ENCODE measurements at places on chromosomes 1 and 21.

- DNase-seq, result no peak
These were observed 217.8 kb downstream of the PTPRC start for GRCh38 chr1:198856601-198857000.

GRCh38 chr1:153490272-153491051, 30.0 kb upstream of the S100A7 start:
- no peak for DNase-seq

- no peak for DNase-seq
These were observed 83.8 kb upstream of the HOOK1 start for GRCh38 chr1:59730759-59731478.

DNA sequence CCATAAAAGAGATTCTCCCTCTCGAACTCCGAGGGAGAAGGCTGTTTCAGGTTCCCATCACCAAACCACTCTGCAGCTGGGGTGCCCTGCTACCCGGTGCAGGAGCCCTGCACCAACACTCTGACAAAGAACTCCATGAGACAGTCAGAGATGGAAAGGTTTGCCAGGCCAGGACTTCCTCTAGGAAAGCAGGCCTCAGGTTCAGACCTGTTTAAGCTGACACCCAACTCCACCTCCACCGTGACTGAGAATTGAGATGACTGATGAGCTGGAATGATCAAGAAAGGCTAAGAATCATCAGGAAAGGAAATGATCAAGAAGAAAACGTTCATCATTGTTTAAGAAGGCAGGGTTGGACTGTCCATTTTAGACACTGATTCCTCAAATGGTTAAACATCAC, 46.2 kb upstream of the KCNE1 start:
- no peak for DNase-seq

DNA sequence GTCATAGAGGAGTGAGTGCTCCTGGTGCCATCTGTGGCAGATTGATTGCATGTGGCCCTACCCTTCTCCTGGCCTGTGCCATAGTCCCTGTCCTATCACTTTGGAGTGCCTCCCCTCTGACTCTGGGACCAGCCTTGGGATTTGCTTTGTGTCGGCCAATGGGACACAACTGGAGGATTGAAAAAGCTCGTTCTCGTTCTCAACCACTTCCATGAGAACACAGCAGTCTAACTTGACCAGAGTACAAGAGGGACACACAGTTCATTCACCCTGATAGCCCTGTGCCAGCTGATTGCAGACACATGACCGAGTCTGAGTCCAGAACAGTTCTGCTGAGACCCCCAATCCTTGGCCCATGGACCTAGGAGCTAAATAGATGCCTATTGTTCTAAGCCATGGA, 47.8 kb downstream of the C1orf198 start:
- no peak for DNase-seq

- no peak for DNase-seq
These were observed 69.0 kb downstream of the HMCN1 start for GRCh38 chr1:185803241-185803640.

- no peak for DNase-seq
These were observed 209.5 kb downstream of the SMYD3 start for GRCh38 chr1:246297279-246298265.

- no peak for DNase-seq
These were observed 16.7 kb downstream of the FMO3 start for GRCh38 chr1:171107262-171107940.

GRCh38 chr1:198638894-198639635, at the start of gene PTPRC:
PTPRC (plus strand) TSS chr1:198639040; CDS start chr1:198639269, 229 bp downstream.
- DNase-seq, result no peak

DNA sequence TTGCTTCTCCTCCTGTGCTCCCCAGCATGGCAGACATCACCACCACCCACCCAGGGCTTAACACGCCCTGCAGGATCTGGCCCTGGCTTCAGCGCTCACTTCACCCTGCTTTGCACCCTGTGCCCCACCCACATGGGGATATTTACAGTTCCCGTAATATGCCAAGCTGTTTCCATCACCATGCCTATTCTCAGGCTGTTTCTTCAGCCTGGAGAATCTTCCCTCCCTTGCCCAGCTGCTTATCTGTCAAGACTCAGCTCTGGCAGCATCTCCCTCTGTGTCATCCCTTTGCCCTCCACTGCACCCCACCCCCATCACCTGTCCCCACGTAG, 3.6 kb upstream of the AHCYL1 start:
- no peak for DNase-seq

- DNase-seq, result peak; percentile 62
These were observed 759 bp downstream of the SMYD3 start for GRCh38 chr1:246506367-246506673.

GRCh38 chr1:211739671-211740411, 64.4 kb upstream of the NEK2 start:
- DNase-seq, result no peak

- no peak for DNase-seq
These were observed 4.8 kb upstream of the COX20 start for GRCh38 chr1:244830639-244831038.

DNA sequence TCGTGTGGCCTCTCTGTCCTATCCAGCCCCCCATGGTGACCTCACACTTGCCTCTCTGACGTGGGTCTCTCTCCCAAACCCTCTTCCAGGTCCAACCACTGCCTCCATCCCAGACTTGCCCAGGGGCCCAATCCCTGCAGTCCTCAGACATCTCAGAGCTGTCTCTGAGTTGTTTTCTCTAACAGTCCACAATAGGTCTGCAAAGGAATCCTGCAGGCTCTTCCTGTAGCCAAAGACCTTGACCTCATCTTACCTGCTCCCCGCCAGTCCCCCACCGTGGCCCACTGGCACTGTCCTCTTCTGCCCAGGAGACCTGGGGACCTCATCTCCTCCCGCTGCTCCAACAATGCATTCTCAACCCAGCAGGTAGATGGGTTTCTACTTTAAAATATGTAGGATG, 10.0 kb downstream of the RNF187 start:
- DNase-seq, result no peak

DNA sequence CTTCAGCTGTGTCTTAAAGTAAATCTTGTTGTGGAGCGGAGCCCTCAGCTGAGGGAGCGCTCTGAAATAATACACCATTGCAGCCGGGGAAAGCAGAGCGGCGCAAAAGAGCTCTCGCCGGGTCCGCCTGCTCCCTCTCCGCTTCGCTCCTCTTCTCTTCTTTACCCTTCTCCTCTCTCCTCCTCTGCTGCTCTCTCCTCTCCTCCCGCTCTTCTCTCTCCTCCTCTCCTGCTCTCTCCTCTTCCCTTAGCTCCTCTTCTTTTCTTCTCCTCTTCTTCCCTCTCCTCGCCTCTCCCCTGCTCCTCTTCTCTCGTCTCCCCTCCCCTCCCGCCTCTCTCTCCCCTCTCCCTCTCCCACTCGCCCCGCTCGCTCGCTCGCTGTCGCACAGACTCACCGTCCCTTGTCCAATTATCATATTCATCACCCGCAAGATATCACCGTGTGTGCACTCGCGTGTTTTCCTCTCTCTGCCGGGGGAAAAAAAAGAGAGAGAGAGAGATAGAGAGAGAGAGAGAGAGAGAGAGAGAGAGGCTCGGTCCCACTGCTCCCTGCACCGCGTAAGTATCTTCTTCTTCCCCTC, at the start of gene PROX1:
Gene PROX1 (plus strand): TSS at position 47 of the 580 bp plus-strand sequence. CDS start 8,563 bp downstream, outside the sequence.
- DNase-seq, result peak; percentile 92

- no peak for DNase-seq
These were observed 3.4 kb upstream of the ECE1 start for GRCh38 chr1:21293537-21294265.

DNA sequence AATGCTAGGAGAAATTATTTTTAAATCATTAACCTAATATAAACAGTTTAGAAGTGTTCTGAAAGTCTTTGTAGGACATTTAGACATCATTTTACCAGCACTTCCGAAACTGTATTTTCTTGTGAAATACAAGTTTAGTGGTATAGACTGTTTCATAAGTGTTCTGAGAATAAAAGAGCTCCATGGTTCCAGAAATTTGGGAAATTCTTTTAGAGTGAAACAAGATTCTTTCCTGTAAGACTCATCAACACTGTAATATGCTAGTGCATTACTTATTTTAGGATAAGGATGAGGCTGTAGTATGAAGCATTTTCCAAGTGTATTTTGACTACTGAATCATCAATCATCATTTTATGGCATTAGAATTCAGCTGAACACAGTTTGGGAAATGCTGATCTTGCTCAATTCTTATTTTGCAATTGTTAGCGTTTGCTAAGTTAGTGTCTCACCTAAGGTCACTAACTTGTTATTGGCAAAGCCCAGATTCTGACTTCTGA, 73.4 kb downstream of the CEP350 start:
- no peak for DNase-seq

GRCh38 chr1:172398970-172399755, 21.3 kb upstream of the C1orf105 start:
- DNase-seq, result peak; percentile 32

DNA sequence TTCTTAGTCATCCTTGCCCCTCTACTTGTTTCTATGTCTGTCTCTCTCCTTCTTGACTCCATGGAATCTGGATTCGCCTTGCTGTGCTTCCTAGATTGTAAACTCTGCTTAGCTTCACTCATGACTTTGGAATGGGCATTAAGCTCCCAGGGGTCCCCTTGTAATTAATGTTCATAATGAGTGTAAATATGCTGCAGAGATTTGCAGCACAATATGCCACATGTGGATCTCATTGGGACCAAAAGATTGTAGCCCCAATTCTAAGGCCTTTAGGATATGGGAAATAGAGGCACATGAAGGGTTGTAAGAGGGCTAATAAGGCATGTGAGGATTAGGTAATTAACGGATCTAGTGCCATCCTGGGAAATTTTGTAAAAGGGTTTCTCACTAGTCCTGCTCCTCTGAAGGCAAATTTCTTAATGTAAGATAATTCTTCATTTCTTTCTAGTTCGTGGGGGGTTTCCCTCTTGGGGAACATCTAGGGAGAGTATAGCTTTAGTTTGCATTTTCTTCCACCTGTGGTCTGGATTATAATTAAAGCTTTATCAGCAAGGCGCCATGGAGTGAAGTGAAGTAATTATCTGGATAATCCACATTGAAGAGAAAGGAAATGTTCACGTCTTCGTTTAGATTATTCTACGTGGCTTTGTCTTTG, 659.2 kb upstream of the PLXNA2 start:
- DNase-seq, result no peak

DNA sequence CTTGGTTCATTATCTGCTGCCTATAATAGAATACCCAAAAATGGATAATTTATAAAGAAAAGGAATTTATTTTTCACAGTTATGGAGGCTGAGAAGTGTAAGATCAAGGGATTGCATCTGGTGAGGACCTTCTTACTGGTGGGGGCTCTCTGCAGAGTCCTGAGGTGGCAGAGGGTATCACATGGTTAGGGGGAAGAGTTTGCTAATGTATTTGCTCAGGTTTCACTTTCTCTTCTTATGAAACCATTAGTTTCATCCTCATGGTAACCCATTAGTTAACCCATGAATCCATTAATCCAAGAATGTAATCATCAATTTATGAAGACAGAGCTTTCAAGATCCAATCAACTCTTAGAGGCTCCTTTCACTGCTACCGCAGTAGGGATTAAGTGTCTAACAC, 120.6 kb downstream of the DNM3 start:
- DNase-seq, result no peak

GRCh38 chr21:42925114-42925926, at the start of gene ERVH48-1:
ERVH48-1 (minus strand) TSS chr21:42925630; CDS start chr21:42919006, 6,624 bp downstream.
- no peak for DNase-seq

- DNase-seq, result no peak
These were observed 35.8 kb downstream of the PLEKHA6 start for GRCh38 chr1:204323887-204324286.

- no peak for DNase-seq
These were observed 126.7 kb upstream of the POU3F1 start for GRCh38 chr1:38173157-38173831.

GRCh38 chr1:61244114-61244513, 161.8 kb downstream of the NFIA start:
- DNase-seq, result no peak

- DNase-seq, result no peak
These were observed 555 bp downstream of the PRPF38A start for GRCh38 chr1:52404975-52405338.

DNA sequence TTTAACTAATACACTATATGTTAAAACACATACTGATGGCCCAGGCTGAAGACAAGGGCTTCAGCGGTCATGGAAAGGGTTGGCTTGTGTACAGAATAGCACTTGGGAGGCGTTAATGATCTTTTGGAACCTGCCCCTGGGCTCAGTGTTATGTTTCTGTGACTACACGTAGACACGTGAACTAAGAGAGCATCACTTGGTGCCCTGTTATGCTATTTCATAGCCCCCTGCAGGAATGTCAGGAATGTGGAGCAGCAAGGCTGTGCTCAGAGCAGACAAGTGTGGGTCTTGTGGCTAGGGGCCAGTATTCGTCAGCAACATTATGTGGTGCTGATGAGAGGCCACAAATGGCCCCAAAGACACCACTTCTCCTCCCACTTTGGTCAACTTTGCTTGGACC, 132.4 kb downstream of the MAP3K21 start:
- DNase-seq, result no peak

GRCh38 chr1:27372808-27373690, 1.6 kb downstream of the FCN3 start:
- no peak for DNase-seq

GRCh38 chr1:67850611-67851075, 17.4 kb upstream of the GNG12 start:
- no peak for DNase-seq

Measured in retina (tissue), 1 donor.